Ovary (tissue), 10 donors: ENCODE measurements at places on chromosomes 13 and 19. TPM values are rescaled to one million over a fixed set of nuclear protein-coding genes. Genes with fewer than 3 reads are reported as not detected.

The NCCRP1 gene
- 0.15 TPM for polyA plus RNA-seq

The CCL25 gene
- not detected for polyA plus RNA-seq

The SHISA2 gene
- 0.75 TPM for polyA plus RNA-seq

The ZNF571 gene
- polyA plus RNA-seq = 6.8 TPM

The SMIM17 gene
- polyA plus RNA-seq = 0.65 TPM

The TMEM91 gene
- polyA plus RNA-seq = 16.1 TPM

DNA sequence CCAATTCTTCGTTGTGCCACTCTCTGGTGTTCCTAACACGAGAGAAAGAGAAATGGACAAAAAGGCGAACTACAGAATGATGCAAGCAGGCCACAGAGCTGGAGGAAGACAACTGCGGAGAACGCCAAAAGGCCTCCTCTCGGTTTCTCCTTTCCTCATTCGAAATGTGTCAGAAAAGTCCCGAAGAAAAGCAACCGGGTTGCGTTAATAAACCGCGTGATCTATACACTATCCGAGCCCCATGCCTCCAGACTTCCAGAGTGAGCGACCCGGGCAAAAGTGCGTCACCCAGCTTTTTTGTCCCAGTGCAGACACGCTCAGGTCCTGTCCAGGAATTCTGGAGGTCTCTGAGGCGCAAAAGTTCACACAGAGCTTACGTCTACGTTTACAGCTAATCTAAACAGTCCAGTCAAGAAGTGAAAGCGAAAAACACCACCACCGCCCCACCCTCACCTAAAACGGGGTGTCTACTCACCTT is 413 bp downstream of the N4BP2L2 start:
- peaks cover 8% of the 10 kb centered on the region for H3K4me1 ChIP-seq
- peak; percentile 62 for DNase-seq
- no peaks in the 10 kb centered on the region for H3K27me3 ChIP-seq
- peak overlapping the region; percentile 84 for H3K4me3 ChIP-seq
- H3K36me3 ChIP-seq = no peaks in the 10 kb centered on the region

- DNase-seq = no peak
- no peaks in the 10 kb centered on the region for H3K27me3 ChIP-seq
- H3K36me3 ChIP-seq = no peaks in the 10 kb centered on the region
- H3K27ac ChIP-seq = no peak overlapping the region
Observed at GRCh38 chr13:97212601-97213040, 9.5 kb upstream of the MBNL2 start.

DNA sequence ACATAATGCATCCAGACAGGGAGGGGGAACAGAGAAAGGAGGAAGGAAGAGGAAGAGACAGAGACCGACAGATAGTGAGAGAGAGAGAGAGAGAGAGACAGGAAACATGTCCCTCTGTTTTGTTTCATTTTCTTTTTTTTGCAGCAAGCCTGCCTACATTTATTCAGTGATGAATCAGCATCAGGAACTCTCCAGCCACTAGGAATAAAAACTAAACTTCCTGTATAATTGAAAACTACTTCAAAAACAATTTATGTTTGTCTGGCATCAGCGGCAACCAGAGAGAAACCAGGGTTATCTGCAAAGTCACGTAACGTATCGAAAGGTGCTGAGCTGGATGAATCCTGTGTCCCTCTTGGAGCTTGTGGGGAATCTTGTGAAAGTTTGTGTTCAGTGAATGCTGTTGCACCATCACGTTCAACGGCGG is 148.6 kb upstream of the SOX21 start:
- peak overlapping the region; percentile 16 for H3K4me3 ChIP-seq
- no peaks in the 10 kb centered on the region for H3K36me3 ChIP-seq
- no peaks in the 10 kb centered on the region for H3K27me3 ChIP-seq
- peaks cover 11% of the 10 kb centered on the region for H3K4me1 ChIP-seq
- no peak overlapping the region for H3K27ac ChIP-seq

GRCh38 chr19:53849237-53849676 is 18.4 kb upstream of the MYADM start:
- no peaks in the 10 kb centered on the region for H3K36me3 ChIP-seq
- H3K4me3 ChIP-seq = no peak overlapping the region
- DNase-seq = no peak

GRCh38 chr13:84867246-84867645 is 932.0 kb downstream of the SLITRK6 start:
- no peak for DNase-seq
- no peaks in the 10 kb centered on the region for H3K27me3 ChIP-seq
- no peak overlapping the region for H3K27ac ChIP-seq
- no peak overlapping the region for H3K4me3 ChIP-seq

DNA sequence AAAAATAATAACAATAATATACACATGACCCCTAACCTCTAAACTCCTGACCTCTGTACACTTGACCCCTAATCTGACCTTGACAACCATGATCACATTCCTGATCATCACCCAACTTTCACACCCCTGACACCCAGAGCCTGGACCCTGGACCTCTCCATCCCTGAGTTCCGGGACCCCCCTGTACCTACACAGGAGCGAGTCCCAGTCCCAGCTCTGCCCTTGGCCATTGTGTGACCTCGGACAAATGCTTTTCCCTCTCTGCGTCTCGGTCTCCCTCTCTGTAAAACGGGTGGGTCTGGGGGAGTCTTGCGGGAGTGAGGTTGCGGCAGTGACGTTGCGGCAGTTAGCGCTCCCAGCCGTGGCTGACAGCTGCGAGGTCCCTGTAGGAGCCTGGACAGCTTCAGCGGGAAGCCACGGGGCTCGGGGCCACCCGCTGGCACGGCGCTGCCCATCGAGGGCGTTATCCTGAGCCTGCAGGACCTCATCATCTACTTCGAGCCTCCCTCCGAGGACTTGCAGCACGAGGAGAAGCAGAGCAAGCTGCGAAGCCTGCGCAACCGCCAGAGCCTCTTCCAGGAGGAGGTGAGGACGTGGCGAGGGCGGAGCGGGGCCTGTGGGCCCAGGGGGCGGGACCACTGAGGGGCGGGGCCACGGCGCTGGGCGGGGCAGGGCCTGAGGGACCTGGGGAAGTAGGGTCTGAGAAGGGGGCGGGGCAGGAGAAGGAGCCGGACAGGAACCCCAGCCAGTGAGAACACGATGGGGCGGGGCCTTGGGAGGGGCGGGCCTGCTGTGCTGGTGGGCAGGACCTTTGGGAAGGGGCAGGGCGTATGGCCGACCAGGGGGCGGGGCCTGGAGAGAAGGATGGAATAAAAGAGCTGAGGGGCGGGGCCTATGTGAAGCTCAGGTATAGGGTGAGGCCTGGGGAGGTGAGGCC is 19.2 kb downstream of the RYR1 start:
- no peaks in the 10 kb centered on the region for H3K4me1 ChIP-seq
- H3K27ac ChIP-seq = no peak overlapping the region
- DNase-seq = no peak

DNA sequence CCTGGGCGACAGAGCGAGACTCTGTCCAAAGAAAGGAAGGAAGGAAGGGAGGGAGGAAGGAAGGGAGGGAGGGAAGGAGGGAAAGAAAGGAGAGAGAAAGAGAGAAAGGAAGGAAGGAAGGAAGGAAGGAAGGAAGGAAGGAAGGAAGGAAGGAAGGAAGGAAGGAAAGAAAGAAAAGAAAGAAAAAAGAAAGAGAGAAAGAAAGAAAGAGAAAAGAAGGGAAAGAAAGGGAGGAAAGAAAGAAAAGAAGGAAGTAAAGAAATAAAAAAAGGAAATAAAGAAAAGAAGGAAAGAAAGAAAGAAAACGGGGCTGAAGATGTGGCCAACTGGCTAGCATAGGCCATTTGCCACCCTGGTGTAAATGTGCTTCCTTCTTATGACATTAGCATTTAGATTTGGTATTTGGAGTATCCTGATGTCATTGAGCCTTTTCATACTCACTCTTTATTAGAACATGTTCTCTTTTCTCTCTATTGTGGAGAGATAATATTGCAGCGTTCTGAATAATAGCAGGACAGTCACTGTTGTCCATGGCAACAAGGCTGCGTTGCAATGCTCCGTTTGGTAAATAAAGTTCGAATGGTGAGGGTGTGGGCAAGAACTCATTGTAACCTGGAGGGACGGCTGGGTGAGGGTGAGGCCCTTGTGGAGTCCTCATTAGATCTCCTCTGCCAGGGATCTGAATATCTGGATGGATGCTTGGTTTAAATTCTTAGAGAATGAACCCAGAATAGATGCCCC is 173.9 kb upstream of the UBL3 start:
- H3K36me3 ChIP-seq = no peaks in the 10 kb centered on the region
- no peak for DNase-seq
- H3K27me3 ChIP-seq = no peaks in the 10 kb centered on the region
- H3K4me1 ChIP-seq = no peaks in the 10 kb centered on the region
- H3K27ac ChIP-seq = no peak overlapping the region

- peak overlapping the region; percentile 76 for H3K4me3 ChIP-seq
- no peaks in the 10 kb centered on the region for H3K36me3 ChIP-seq
- H3K27me3 ChIP-seq = no peaks in the 10 kb centered on the region
- peak; percentile 80 for DNase-seq
- peak overlapping the region; percentile 69 for H3K27ac ChIP-seq
Observed at GRCh38 chr19:58279042-58279924, 528 bp downstream of the ZNF8 start.

- H3K36me3 ChIP-seq = no peaks in the 10 kb centered on the region
- no peaks in the 10 kb centered on the region for H3K27me3 ChIP-seq
- no peak overlapping the region for H3K4me3 ChIP-seq
- no peak overlapping the region for H3K27ac ChIP-seq
- no peak for DNase-seq
Observed at GRCh38 chr13:73339086-73339485, 280.3 kb downstream of the KLF5 start.

GRCh38 chr13:73096173-73096572 is 37.4 kb downstream of the KLF5 start:
- no peaks in the 10 kb centered on the region for H3K4me1 ChIP-seq
- H3K4me3 ChIP-seq = no peak overlapping the region
- H3K36me3 ChIP-seq = no peaks in the 10 kb centered on the region
- H3K27me3 ChIP-seq = no peaks in the 10 kb centered on the region

DNA sequence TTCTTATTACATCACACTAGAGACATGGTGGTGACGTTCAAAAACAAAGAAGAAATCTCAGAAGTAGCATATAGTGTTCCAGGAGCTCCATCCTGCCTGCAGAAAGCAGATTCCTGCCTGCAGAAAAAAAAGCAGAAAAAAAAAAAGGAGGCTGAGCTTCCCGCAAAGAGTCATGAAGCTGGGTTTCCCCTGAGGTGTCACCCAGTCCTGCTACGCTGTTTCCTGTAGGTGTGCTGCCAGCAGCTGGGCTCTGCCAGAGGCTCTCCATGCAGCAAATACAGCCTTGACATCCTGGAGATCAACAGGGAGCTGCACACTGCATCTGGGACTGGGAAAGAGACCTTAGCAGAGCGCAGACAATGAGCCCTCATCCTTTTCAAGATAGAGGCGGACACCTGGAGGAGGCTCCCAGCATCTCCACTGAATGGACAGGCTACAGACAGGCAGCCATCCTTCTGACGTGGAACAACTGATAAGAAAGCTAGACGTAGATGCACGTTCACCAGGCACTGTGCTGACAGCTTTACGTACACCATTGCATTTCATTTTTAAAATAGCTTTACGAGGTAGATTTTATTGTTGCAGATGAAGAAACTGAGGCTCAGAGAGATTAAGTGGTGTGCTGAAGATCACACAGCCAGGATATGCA is 350.9 kb downstream of the FOXO1 start:
- no peak overlapping the region for H3K27ac ChIP-seq
- no peak for DNase-seq
- H3K4me3 ChIP-seq = no peak overlapping the region
- no peaks in the 10 kb centered on the region for H3K27me3 ChIP-seq
- H3K4me1 ChIP-seq = peaks cover 2% of the 10 kb centered on the region
- H3K36me3 ChIP-seq = no peaks in the 10 kb centered on the region

GRCh38 chr13:91249370-91249769 is 98.1 kb upstream of the MIR17HG start:
- no peaks in the 10 kb centered on the region for H3K36me3 ChIP-seq
- H3K27me3 ChIP-seq = no peaks in the 10 kb centered on the region
- H3K27ac ChIP-seq = no peak overlapping the region
- no peaks in the 10 kb centered on the region for H3K4me1 ChIP-seq

DNA sequence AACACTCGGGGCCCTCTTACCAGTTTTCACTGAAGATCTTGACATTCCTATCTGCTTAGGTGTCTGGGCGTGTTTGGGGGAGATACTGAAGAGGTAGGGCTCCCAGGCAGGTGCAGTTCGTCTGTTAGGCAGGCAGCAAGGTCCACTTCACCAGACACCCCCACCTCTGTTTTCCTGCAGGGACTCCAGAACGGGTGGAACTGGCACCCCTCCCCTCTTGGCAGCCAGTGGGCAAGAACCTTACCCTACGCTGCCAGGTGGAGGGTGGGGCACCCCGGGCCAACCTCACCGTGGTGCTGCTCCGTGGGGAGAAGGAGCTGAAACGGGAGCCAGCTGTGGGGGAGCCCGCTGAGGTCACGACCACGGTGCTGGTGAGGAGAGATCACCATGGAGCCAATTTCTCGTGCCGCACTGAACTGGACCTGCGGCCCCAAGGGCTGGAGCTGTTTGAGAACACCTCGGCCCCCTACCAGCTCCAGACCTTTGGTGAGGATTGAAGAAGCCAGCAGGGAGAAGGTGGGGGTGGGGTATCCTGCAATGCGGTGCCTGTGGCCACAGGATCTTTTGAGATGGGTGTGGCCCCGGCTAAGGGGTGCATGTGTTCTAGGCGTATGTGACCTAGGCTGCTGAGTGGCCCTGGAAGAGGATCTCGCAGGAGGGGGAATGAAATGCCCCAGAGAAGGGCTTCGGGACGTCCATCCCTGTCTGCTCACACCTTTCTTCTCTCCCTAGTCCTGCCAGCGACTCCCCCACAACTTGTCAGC is 3.3 kb upstream of the ICAM4 start:
- no peaks in the 10 kb centered on the region for H3K36me3 ChIP-seq
- H3K4me1 ChIP-seq = peaks cover 1% of the 10 kb centered on the region
- DNase-seq = no peak
- no peak overlapping the region for H3K27ac ChIP-seq

GRCh38 chr13:73334445-73334844 is 275.6 kb downstream of the KLF5 start:
- H3K27ac ChIP-seq = no peak overlapping the region
- no peak for DNase-seq
- H3K36me3 ChIP-seq = no peaks in the 10 kb centered on the region
- no peak overlapping the region for H3K4me3 ChIP-seq
- peaks cover 3% of the 10 kb centered on the region for H3K27me3 ChIP-seq

- H3K27me3 ChIP-seq = no peaks in the 10 kb centered on the region
- H3K4me1 ChIP-seq = peaks cover 17% of the 10 kb centered on the region
- no peak overlapping the region for H3K4me3 ChIP-seq
Observed at GRCh38 chr19:6735181-6735911, 2.0 kb downstream of the GPR108 start.

GRCh38 chr19:28482221-28482620 is 730.7 kb downstream of the UQCRFS1 start:
- H3K36me3 ChIP-seq = no peaks in the 10 kb centered on the region
- no peak for DNase-seq
- H3K27ac ChIP-seq = no peak overlapping the region
- H3K4me3 ChIP-seq = no peak overlapping the region
- H3K4me1 ChIP-seq = no peaks in the 10 kb centered on the region

GRCh38 chr13:53408847-53409568 is 380.4 kb downstream of the OLFM4 start:
- DNase-seq = no peak
- no peak overlapping the region for H3K27ac ChIP-seq
- H3K36me3 ChIP-seq = no peaks in the 10 kb centered on the region
- H3K27me3 ChIP-seq = no peaks in the 10 kb centered on the region
- no peak overlapping the region for H3K4me3 ChIP-seq
